ENCODE measurements at places on chromosomes 3 and 15.

DNA sequence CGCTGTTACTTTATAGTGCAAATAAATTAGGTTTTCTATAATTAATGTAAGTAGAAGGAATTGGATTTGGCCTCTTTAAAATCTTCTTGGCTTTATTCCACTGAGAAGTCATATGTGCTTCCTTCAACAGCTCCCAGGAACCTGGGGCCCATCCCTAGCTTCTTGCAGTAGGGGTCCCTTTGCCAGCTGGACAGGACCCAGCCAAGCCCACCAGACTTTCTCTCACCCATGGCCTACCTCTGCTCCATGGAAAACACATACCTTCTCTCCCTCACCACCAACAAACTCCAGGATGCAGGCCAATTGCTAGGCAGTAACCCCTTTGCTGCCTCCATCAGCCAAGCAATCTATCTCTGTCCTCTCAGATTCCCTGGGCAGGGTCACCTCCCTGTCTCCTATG lies 84.0 kb downstream of the RSL24D1 start:
- no peak for DNase-seq

DNA sequence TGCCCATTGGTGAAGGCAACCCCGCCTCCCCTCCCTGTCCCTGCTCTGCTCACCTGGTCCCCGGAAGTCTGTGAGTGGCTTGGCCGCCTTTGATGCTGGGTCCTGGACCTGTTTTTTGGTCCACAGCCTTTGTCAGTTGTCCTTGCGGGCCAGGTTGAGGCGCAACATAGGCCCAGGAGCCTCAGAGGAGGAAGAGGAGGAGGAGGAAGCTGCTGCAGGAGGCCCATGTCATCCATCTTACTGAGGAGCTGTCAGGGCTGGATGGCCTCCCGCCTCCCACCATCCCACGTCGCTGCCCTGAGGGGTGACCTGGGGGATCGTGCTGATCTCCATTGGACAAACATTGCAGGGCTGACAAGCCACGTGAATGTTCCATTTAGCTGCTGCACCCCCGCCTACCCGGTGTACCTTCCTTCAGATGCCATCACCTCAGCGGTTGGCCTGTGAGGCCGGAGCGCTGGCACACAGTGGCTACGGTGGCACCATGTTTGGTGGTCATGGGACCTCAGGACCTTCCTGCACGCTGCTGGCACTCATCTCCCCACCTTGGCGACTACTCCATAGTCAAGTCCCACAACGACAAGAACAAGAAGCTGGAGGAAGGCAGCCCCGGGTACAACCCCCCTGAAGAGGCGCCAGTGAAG lies 106.3 kb downstream of the SMAD6 start:
- DNase-seq = no peak

DNA sequence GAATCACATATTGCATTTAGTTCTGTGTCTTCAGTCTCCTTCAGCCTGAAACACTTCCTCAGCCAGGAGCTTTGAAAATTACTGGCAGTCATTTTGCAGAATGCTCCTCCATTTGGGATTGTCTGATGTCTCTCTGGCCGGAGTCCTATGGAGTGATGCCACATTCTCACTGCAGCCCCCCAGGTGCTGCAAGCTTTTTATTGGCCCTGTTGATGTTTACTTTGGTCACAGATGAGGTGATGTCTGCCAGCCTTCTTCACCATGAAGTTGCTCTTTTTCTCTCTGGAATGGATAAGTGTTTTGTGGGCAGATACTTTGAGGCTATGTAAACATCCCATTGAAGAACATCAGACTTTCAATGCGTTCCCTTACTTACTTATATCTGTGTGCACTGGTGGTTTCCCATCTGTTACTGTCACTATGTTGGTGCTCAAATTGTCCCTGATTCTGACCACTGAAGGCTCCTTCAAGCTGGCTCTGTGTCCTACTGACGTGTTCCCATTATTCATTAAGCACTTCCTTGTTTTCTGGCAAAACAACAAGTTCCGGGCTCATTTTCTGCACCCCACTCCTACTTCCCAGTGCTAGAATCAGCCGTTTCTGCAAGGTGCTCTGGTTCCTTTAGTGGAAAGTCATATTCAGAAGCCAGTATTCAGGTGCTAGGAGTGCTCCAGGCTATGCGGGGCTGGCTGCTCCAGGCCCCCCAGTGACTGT lies 1.4 kb upstream of the CLEC3B start:
- DNase-seq = no peak

- DNase-seq = no peak
Measured at GRCh38 chr15:101168898-101169494, 82.9 kb downstream of the CHSY1 start.

DNA sequence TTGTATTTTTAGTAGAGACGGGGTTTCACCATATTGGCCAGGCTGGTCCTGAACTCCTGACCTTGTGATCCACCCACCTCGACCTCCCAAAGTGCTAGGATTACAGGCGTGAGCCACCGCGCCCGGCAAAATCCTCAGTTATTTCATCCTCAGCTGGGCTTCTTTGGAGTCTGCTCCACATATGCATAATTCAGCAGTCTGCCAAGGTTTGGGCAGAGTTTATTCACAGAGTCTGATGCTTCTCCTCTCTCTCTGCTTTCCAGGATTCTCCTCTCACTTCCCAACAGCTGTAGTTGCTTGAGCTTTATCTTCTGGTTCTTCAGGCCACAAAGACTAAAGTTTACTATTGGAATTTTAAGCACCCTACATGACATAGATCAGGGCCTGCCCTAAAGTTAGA lies 8.2 kb downstream of the ZNF106 start:
- DNase-seq = no peak

GRCh38 chr3:149460117-149460516 lies 14.4 kb upstream of the TM4SF4 start:
- DNase-seq = no peak

DNA sequence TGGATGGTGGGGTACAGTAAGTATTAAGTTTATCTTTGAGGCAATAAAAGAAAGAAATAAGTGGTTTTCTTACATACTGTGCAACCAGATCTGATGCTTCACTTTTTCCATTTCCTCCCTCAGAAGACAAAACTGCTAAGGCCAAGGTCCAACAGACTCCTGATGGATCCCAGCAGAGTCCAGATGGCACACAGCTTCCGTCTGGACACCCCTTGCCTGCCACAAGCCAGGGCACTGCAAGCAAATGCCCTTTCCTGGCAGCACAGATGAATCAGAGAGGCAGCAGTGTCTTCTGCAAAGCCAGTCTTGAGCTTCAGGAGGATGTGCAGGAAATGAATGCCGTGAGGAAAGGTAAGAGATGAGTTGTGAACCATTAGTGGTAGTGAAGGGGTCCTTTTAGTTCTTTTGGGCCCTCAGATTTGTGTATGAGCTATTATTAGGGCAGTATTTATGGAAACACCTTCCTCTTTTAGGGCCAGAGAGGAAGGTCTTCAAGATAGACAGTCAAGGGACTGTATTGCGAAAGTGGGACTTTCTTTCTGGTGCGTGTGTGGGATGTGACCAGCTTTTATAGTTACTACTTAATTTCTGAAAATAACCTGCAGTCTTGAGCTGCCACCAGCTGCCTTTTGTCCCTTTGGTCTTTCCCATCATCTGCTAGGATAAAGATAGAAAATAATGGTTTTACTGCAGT lies 4.6 kb downstream of the ALAS1 start:
- no peak for DNase-seq

DNA sequence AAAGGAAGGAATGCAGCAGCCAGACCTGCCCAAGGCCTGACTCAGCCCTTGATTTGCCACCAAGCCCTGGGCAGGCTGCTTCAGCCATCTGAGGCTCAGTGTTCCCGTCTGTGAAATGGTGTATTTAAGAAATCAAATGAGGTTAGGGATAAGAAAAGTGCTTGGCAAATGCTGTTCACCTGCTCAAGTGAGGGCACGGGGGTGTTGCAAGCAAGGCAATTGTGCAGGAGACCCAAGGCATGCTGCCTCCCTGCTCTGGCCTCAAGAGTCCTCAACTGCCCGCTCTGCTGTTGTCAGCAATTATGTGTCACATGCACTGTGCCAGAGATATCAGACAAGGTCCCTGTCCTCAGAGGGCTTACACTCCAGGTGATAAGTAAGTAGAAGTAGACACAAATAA lies 101.8 kb downstream of the TPRA1 start:
- no peak for DNase-seq

DNA sequence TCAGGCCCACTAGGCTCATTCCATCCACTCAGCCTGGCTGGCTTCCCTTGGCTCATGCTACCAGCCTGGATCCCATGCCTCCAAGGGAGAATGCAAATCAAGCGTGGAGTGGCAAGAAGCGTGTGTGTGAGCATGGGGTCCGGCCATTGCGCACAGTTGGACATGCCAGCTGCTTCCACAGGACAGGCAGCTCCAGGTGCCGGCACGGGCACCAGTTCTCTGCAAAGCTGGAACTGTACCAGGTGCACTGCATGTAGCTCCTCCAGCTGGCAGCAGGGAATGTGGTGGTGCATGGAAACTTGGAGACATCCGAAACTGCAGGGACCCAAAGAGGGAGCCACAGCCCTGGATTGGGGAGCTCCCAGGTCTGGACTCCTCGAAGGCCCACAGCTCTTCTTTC lies 449.8 kb downstream of the EPHA6 start:
- DNase-seq = no peak
